Epithelial cell of esophagus (primary cell): ENCODE measurements at places on chromosomes 2 and 18.
A peak's percentile ranks its signal among the peaks of the same experiment; 100 is the strongest.

- DNase-seq = no peak
These were observed 408.2 kb downstream of the ZNF804A start for GRCh38 chr2:185006481-185006880.

DNA sequence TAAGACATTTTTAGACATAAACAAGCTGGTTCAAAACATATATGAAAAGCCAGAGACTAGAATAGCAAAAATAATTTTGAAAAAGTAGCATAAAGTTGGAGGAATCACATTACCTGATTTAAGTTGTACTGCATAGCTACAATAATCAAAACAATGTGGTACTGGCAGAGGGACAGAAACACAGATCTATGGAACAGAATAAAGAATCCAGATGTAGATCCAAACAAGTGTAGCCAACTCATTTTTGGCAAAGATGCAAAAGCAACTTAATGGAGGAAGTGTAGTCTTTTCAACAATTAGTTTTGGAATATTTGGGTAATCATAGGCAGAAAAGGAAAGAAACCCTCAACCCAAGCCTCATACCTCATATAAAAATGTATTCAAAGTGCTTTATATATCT lies 278.7 kb upstream of the ZNF521 start:
- no peak for DNase-seq

DNA sequence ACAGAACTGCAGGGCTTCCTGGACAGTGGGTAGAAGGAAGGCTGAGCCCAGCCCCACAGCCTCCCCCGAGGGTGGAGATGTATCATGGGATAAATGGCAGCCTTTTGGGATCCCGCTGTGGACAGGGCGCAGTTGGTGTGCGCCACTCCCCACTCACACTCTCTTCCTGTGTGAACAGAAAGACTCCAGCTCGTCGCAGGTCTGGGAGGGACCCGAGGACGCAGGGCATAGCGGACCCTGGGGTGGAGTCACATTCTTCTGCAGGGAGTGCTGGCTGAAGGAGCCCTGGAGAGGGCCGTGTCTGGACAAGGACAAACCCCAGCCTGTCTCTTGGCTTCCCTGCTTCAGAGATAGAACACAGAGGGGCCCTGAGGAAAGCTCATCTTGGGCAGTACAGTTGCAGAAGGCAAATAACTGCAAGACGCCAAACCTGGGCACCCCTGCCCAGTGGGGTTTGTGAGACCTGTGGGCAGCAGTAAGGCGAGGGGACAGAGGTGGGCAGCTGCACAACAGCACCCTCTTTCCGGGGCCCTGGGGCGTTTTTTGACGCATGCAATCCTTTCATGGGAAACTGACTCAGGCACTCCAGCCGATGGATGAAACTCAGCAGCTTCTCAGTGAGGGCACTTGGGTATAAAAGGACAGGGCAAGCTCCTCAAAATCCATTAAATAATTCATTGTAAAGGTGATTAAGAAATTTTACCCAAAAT lies 101.9 kb downstream of the USP40 start:
- peak; percentile 62 for DNase-seq

DNA sequence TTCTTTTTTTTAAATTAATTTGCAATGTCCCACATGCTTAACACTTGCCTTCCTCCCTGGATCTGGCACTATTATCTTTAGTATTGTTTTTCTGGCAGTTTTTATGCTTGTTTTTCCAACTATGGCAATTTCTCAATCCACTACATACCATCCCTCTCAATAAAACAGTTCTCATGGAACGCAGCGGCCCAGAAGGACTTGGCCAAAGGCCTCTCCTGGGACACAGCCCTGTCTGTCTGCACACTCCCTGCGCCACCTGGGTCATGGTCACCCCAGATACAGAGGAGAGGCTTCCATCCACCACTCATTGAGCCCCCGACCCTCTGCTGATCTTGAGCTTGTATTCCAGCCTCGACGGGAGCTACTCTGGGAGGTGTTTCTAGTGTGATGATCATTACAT lies 91.2 kb downstream of the TWIST2 start:
- no peak for DNase-seq

- no peak for DNase-seq
These were observed 99.5 kb upstream of the NPAS2 start for GRCh38 chr2:100720445-100720844.

- DNase-seq = no peak
These were observed at the start of gene TMEM178A for GRCh38 chr2:39665811-39666490. TSS of gene TMEM178A (plus strand) at chr2:39665917. CDS start at chr2:39665975, 58 bp downstream.

- no peak for DNase-seq
These were observed 67.3 kb downstream of the B3GNT2 start for GRCh38 chr2:62263076-62263715.

- no peak for DNase-seq
These were observed 10.8 kb downstream of the ALPG start for GRCh38 chr2:232417489-232417888.

DNA sequence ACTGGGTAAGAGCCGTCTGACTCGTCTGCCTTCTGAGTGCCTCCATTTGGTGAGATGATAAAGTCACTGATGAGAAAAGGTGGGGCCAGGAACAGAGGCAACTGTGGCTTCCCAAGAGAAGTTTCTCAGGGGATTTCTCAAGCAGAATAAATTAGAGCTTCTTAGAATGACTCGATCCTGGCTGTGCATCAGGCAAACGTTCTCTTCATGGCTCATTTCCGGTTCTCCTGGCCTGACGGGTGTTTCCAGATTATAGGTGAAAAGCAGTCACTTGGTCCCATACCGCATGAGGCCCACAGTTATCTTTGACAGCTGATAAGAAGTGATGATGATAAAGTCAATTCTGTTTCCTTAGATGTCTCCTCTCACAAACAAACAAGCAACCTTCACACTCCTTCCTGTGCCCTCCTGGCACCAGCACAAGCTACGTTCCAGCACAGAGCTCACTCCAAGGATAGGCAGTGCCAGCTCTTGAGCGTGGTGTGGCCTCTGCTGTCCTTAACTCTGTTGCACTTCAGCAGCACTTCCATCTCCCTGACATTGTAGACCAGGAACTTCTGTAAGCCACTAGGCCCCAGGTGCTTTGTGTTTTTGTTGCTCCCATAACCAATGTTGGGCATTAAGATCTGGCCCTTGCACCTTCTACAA lies 37.8 kb upstream of the KCNF1 start:
- peak; percentile 74 for DNase-seq

GRCh38 chr2:185338104-185338503 lies 400.5 kb upstream of the FSIP2 start:
- DNase-seq = peak; percentile 77
